Colonic mucosa (tissue), 4 donors: ENCODE measurements at places on chromosomes 5 and 9. TPM values are rescaled to one million over a fixed set of nuclear protein-coding genes. Genes with fewer than 3 reads are reported as not detected.

DNA sequence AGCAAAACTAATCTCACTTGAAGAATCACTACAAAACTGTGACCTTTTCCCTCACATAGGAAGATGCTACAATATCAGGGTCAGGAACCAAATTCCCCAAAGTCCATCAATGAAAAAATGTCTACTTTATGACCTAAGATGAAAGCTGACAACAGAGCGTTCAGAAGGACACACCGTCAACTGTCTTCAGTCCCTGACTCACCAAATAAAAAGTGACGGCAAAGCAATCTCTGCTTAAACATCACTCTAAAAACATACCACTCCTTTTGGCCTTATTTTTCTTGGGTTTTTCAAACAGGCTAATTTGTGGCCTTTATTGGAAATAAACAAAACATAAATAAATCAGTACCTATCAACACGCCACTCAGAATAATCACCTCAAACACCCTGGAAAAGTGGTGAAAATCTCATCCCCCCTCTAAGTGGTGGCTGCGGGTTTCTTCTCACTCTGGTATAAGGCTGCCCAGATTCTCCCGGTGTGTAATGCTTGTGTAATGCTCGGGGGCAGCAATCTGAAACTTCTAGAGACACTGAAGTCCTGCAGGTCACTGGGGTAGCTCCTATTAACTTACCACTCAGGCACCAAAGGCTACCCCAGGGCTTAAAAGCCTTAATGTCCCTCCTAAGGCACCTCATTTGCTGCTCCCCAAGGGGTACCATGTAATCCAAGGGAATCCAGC lies 29.5 kb downstream of the SEMA4D start:
- no peak overlapping the region for H3K27ac ChIP-seq
- no peaks in the 10 kb centered on the region for H3K4me1 ChIP-seq
- DNase-seq, result no peak
- H3K36me3 ChIP-seq, result no peaks in the 10 kb centered on the region

The LCN6 gene
- total RNA-seq, result 0.56 TPM

The ECM2 gene
- 3.8 TPM for total RNA-seq

The RPL35 gene
- 890 TPM for total RNA-seq

GRCh38 chr5:170168002-170168401 lies 62.3 kb downstream of the FOXI1 start:
- no peaks in the 10 kb centered on the region for H3K4me1 ChIP-seq
- no peak overlapping the region for H3K4me3 ChIP-seq
- DNase-seq, result no peak
- H3K36me3 ChIP-seq, result no peaks in the 10 kb centered on the region

The C5orf58 gene
- not detected for total RNA-seq
